GM12878 (cell line): ENCODE measurements at places on chromosomes 16 and 17. TPM values are rescaled to one million over a fixed set of nuclear protein-coding genes. Genes with fewer than 3 reads are reported as not detected.

- H3K27ac ChIP-seq = no peak overlapping the region
- peak overlapping the region; percentile 54; the same call in 1 of the 2 replicates for H3K4me3 ChIP-seq
- H3K4me1 ChIP-seq = peaks cover 20% of the 10 kb centered on the region
- H3K27me3 ChIP-seq = no peaks in the 10 kb centered on the region
- no peak for DNase-seq
- H3K36me3 ChIP-seq = no peaks in the 10 kb centered on the region
These were observed 892 bp upstream of the KIAA0513 start for GRCh38 chr16:85026703-85027102.

Gene TEDC2
- 24.9 and 30.8 TPM in 2 replicates for total RNA-seq

Gene CHST4
- total RNA-seq = 0.82 and 1.1 TPM in 2 replicates

Gene CCL2
- not detected in 2 replicates for total RNA-seq

DNA sequence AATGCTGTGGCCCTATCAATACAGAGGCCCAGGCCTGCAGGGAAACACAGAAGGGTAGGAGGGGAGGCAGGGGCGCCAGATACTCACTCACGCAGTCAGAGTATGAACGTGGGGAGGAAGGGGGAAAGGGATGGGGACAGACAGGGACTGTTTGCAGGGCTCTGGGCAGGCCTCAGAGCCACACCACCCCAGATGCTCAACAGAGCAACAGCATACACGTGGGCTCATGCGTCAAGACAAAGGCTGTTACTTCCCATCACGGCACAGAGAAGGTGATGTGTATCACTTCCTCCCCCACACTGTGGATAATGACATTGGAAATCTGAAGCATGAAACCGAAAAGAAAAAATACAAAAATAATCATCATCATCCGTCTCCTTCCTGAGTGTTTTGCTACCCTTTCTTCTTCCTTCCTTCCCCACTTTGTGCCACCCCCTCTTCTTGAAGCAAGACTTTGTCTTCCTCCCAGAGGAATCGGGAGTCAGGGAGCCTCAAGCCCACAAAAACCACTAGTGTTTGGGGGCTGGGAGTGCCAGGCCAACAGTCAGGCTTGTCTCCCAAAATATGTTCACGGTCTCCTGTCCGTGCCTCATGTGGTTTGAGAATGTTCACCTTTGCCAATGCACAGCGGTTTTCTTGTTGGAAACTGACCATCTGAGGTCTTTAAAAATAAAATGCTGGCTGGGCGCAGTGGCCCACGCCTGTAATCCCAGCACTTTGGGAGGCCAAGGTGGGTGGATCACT, 20.1 kb downstream of the SLC39A11 start:
- H3K27ac ChIP-seq = no peak overlapping the region
- no peaks in the 10 kb centered on the region for H3K27me3 ChIP-seq
- no peak for DNase-seq
- no peak overlapping the region for H3K4me3 ChIP-seq
- peaks cover 8% of the 10 kb centered on the region for H3K36me3 ChIP-seq

Gene ZNF764
- 11.2 and 11.9 TPM in 2 replicates for total RNA-seq
